ENCODE measurements at places on chromosomes 11 and 22.

- no peak for DNase-seq
Observed at GRCh38 chr11:93541884-93542810, 1.0 kb downstream of the SMCO4 start.

GRCh38 chr22:46602025-46602424 lies 18.2 kb upstream of the GRAMD4 start:
- DNase-seq, result no peak

DNA sequence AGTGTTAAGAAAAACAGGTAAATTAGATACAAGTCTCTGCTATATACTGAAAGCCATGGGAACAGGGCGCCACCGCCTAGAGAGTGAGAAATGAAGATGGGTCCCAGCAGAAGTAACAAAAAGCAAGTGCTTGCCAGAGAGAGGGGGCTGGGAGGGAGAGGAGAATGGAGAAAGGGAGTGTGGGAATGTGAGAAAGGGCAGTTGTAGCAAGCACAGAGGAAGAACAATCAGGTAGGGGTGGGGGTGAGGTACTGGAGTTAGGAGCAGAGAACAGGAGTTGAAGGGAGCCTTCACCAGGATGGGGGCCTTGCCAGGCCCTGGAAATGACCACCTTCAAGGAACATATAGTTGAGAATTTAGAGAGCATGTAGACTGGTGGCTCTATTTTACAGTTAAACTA lies 66.8 kb downstream of the TCF20 start:
- no peak for DNase-seq

GRCh38 chr11:127049486-127049885 lies 48.9 kb upstream of the KIRREL3 start:
- DNase-seq, result no peak

DNA sequence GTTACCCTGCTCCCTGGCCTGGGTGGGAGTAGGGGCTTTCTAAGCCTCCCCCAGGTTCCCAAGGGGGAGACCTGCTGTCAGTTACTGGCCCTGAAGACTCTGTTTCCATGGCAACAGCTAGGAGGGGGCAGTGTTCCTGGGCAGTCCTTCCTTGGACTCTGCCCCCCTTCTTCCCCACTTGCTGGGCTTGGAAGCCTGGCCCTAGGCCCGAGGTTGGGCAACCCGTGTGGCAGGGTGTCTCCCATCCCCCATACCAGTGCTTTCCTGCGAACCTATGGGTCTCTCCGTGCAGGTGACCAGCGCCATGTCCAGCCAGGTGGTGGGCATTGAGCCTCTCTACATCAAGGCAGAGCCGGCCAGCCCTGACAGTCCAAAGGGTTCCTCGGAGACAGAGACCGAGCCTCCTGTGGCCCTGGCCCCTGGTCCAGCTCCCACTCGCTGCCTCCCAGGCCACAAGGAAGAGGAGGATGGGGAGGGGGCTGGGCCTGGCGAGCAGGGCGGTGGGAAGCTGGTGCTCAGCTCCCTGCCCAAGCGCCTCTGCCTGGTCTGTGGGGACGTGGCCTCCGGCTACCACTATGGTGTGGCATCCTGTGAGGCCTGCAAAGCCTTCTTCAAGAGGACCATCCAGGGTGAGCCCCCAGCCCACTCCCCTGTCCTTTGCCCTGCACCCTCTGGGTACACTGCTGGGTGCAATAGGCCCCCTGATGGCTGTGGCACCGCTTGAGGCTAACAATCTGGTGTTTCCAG lies 1.7 kb downstream of the ESRRA start:
- DNase-seq, result no peak

- DNase-seq, result no peak
Observed at GRCh38 chr22:22822106-22822505, 65.5 kb upstream of the IGLL5 start.

- DNase-seq, result no peak
Observed at GRCh38 chr11:115996125-115996807, 492.1 kb upstream of the CADM1 start.

DNA sequence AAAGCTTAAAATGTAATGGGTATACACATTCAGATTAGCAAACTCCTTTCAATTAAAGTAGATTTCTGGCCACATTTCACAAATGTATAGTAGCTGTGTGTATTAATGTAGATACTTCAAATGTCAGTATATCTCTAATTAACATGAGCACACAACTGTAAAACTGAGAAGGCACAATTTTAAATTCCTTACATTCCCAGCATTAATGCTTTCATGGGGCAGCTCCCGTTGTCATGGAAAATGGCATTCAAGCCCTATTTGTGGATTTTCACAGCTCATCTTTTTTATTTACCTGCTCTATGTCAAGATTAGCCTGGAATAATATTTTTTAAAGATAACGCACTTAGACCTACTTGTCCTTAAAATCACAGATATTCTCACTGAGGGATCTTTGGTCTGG lies 113.6 kb upstream of the SOX6 start:
- DNase-seq, result no peak

DNA sequence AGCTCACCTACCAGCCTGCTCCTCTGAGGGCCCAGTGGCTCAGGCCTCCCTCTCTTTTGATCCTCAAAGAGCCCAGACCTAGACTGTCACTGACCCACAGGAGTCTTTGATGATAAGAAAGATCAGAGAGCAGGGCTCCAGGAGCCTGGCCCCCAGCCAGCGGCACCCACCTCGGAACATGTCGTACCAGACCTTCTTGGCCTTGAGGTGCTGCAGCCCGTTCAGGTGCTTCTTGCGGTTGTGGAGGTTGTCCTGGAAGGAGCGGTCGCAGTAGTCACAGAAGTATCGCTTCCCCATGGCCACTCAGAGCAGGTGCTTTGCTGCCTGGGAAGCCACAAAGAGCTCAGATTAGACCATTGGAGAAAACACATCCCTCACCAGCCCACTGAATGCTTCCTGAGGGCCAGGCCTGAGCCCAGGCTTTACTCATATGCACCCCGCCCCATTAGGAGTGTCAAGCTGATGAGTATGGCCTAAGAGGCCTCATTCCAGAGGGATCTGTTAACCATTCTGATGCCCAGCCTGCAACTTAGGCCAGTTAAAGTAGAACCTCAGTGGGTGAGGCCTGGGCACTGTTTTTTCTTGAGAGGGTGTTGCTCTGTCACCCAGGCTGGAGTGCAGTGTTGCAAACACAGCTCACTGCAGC lies 18.4 kb downstream of the ZMAT5 start:
- DNase-seq, result no peak

DNA sequence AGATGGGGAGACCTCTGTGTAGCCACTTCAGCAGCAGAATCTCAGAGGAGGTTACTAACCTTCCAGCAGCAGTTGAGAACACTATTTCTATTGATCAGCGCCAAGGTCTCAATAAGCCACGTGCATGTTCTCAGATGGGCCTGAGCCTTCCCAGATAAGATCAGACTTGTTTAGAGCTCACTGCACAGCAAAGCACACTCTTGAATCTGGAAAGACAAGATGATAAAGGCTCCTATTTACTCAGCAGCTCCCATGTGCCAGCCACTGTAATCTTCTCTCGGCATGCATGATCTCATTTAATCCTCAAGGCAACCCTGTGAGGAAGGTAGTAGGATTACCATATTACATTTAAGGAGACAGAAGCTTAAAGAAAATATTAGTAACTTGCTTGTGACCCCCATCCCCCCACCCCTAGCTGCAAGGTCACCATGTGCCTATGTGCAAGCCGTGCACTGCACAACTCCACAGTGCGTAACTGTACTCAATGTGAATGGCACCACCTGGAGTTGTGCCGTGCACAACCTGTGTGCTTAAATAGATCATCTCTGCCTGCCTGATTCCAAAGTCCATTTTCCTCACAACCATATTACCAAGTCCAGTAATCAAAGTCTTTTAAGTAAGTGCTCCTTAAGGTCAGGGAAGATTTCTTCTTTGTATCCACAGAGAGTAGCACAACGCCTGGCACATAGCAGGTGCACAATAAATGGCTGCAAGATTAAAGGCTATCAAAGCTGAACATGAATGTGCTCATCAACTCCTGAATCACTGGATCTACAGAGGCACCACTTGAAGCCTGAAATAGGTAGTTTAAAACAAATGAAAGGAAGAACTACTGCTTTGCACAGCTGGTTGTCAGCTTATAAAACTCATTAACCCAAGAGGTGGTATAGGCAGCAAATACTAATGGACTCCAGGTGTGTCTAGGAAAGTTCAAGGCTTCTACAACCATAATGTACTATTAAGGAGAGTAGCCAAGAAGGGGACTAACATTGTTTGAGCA lies 293.8 kb downstream of the BUD13 start:
- DNase-seq, result no peak

GRCh38 chr11:127471662-127472061 lies 471.1 kb upstream of the KIRREL3 start:
- no peak for DNase-seq

DNA sequence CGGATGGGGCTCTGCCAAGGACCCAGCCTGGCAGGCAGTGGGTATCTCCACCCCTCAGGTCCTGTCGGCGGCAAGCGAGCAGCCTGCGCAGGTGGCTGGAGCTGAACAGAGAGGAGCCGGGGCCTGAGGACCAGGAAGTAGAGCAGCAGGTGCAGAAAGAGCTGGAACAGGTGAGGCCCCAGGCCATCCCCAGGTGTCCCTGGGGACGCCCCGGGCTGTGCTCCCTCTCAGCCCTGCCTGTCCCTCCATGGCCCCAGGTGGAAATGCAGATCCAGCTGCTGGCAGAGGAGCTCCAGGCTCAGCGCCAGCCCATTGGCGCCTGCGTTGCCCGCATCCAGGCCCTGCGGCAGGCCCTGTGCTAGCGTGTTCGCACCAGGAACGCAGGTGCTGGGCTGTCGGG lies 44.0 kb downstream of the PISD start:
- no peak for DNase-seq

- no peak for DNase-seq
Observed at GRCh38 chr11:86134580-86135318, 65.9 kb upstream of the PICALM start.

DNA sequence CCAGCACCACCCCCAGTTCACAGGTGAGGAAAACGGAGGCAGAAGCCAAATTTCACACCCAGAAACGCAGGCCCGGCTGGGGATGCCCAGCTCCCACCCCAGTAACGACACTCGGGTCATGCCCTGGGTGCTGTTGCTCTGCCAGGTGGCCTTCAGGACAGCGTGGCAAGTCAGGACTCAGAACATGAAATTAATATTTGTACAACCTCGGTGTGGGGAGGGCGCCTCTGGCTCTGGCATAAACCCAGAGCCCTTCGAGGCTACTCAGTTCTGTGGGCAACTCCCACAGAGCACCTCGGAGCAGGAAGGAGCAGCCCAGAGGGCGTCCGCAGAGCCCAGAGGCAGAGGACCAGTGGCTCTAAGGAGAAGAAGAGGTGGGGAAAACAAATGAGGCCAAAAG lies 71.6 kb downstream of the CELSR1 start:
- no peak for DNase-seq

- DNase-seq, result no peak
Observed at GRCh38 chr22:29768052-29768693, 1.0 kb downstream of the UQCR10 start.

- no peak for DNase-seq
Observed at GRCh38 chr11:60848714-60849151, 6.8 kb downstream of the CCDC86 start.

DNA sequence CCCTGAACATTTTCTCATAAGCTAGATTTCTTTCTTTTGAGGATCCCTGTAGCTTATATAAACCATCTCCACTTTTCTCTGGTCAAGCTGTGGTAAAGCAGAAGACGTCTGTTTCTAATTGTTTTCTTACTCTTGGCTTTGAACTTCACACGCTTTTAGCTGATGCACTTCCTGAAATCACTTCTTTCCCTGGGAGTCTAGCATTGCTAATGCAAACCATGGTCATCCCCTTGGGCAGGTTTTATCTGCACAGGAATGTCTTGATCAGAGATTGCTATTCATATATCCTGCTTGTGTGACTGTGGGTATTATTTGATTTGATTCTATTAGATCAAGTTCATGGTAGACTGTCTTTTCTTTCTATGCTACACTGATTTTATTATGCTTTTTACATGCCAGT lies 199.2 kb upstream of the POU2AF2 start:
- DNase-seq, result no peak

- no peak for DNase-seq
Observed at GRCh38 chr11:99019696-99020095, 1.1 kb upstream of the CNTN5 start.

GRCh38 chr11:73971175-73971719 lies 11.4 kb downstream of the UCP2 start:
- DNase-seq, result no peak

GRCh38 chr11:33168709-33169200 lies 7.5 kb upstream of the CSTF3 start:
- no peak for DNase-seq

DNA sequence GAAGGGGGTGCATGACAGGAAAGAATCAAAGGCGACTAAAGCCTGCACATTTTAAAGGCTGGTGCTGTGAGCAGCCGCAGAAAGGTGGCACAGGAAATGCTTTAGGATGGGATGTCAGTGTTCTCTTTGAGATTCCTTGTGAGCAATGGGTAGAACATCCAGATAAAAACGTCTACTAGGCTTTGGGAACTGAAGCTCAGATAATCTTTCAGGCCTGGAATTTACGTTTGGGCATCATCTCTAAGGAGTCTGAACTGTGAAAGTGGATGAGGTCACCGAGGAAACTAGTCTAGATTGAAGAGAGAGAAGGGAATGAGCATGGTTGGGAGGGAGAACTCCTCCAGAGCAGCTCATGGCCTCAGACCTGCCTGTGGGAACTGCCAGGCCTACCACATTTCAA lies 65.7 kb downstream of the FLI1 start:
- DNase-seq, result no peak

- no peak for DNase-seq
Observed at GRCh38 chr11:37496201-37496600, 898.2 kb upstream of the RAG2 start.

GRCh38 chr11:11786771-11787170 lies 55.0 kb upstream of the USP47 start:
- DNase-seq, result no peak

- no peak for DNase-seq
Observed at GRCh38 chr11:86021377-86021776, 47.5 kb downstream of the PICALM start.

GRCh38 chr11:1891831-1892115 lies at the start of gene PRR33:
TSS of gene PRR33 (minus strand) at chr11:1891895. CDS start at chr11:1890584, 1,311 bp downstream.
- no peak for DNase-seq

Data from smooth muscle cell of the brain vasculature (primary cell).